ENCODE measurements at places on chromosomes 6 and 20.

DNA sequence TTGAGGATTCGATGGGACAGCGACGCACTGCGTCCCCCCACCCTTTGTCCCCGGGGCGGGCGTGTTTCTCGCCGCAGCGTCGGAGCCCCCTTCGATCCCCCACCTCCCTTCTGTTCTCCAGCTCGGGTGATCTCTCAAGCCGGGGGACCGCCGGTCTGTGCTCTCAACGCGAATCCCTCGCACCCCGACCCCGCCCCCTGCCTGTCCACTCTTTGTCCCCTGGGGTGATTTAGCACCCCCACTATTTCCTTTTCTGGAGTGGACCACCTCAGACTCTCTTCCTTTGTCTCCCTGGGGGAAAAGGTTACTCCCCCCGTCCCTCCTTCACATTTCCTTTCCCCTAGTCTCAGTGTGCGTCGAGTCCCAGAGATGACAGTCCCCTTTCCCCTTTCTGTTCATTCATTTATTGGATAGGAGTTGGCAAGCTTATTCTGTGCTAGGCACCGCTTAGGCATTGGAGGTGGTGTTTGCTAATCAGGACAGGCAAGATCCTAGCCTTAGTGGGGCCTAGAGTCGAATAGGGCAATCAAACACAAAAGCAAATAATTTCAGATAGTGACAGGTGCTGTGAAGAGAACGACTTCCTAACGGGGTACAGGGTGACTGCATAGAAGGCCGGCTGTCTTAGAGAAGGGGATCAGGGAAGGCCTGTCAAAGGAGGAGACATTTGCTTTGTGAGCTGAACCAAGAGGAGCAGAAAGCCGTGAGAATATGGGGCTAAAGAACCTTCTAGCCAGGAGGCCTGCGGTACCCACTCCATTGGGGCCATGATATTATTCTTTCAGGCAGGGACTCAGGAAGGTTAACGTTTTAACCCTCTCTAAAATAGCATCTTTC, 741 bp downstream of the PTPN1 start:
- no peak for DNase-seq

GRCh38 chr20:25466846-25467245, 59.4 kb downstream of the GINS1 start:
- no peak for DNase-seq

DNA sequence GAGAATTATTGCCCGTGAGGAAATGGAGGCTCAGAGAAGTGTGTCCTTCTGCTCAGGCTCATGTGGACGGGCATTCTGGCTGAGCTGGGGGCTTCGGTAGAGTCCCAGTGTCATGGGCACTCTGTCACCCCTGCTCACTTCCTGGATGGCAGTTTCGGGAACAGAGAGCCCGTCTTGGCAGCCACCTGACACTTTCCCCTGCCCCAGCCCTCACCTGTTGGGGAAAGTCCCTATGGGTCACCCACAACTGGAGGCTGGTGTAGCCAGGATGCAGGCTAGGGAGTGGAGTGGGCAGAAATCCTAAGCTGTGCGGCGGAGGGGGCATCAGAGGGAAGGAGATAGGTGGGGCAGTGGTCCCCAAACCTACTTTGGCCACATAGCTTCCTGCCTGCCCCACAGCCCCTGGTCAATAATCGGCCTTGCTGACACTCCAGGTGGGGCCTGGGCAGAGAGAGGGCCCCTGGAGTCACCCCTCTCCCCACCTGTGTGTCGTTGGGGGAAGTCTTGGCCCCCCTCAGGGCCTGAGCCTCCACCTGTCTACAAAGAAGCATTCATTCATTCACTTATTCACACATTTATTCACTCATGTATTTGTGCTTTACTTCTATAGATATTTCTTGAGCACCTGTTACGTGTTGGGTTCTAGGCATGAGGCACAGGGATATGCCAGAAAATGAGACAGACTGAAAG, 40.5 kb downstream of the SNAI1 start:
- no peak for DNase-seq

DNA sequence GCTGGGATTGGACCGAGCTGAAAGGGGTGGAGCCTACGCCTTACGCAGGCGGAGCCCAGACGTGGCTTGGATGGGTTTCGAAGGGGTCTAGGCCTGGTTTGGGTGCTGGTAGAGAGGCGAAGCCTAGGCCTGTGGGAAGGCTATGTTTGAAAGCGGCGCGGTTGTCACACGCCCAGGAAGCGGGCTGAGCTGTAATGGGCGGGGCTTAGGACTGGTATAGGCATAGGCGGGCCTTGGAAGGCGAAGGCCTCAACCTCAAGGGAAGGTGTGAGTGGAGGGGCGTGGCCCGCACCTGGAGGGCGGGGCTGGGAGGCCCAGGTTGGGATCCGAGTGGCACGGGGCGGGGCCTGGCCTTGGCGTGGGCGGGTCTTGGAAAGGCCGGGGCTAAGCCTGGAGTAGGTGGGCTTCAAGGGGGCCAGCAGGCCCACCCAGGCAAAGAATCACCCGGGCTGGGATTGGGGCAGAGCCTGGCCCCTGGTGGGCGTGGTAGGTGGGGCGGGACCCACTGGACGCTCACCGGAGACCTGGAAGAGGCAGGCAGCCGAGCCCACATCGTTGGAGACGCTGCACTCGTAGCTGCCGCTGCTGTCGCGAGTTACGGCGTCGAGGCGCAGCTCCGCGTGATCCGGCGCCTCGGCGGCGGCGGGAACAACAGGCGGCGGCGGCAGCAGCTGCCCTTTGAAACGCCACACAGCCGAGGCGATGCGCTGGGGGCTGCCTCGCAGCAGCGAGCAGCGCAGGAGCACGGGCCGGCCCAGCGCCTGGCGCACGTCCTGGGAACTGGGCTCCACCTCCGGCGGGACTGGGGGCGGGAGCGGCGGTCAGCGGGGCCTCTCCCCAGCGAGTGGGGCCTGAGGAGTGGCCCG, 49.0 kb downstream of the MDGA1 start:
- no peak for DNase-seq

DNA sequence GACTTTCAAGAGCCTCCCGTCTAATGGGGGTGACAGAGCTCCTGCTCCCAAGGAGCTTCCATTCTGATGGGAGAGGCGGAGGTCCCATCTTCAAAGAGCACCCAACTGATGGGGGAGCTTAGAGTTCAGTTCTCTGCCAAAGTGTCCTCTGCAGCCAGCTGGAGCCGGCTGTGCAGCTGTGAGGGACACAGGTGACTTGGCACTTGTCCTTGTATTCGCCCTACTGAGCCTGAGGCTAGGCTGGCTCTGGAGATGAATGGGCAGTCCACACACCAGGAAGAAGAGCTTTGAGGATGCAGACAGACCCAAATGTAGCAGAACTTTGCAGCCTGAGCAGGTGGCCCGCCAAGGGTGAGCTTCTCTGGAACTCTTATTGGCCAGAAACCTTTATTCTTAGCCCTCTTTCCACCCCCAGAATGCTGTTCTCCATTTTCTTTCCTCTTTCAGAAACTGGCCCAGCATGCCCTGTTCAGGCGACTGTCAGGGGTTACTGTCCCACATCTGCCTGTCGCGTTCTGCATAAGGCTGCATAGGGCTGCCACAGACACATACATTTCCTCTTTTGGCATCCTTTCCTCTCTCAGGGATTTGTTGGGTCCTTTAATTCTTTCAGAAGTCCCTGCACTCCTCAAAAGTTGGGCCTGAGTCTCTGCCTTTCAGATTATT, 108.7 kb upstream of the LRFN2 start:
- peak; percentile 29 for DNase-seq

- no peak for DNase-seq
Observed at GRCh38 chr6:119334535-119335264, 14.9 kb downstream of the MAN1A1 start.

DNA sequence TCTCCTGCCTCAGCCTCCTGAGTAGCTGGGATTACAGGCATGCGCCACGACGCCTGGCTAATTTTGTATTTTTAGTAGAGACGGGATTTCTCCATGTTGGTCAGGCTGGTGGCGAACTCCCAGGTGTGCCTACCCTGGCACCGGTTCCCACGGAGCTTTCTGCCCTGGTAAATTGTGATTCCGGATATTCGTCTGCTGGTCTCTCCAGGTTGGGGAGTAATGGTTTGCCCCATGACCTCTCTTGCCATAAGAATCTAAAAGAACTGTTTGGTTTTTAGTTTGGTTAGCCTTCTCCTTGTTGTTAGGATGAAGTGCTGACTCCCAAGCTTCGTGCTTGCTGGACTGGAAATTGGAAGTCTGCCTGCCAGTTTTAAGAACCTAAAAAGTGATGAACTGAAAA, 223.8 kb downstream of the BCAS1 start:
- DNase-seq: no peak

DNA sequence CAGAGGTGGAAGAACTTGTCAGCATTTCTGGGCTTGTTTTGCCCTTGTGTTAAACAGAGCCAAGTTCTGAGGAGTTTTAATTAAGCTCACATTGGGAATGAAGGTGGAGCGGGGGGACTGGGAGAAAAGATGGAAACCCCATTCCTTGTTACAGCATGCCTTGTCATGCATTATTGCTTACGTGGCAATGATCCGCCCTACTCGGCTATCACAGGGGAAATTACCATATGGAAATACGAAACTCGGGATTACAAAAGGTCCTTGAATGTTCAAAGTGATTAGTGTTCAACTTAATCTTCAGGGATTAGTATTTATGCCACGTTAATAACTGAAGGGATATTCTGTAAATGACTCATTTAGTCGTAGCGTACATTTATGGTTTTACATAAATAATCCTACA, 86.4 kb downstream of the MAP3K7 start:
- DNase-seq: no peak

- DNase-seq: no peak
Observed at GRCh38 chr6:170172825-170173256, 118.0 kb downstream of the DLL1 start.

All from SHP77 treated with DMSO at 0.1 percent for 48 hours (cell line).